Activated CD4-positive, alpha-beta T cell treated with anti-CD3 and anti-CD28 coated beads for 24 hours (primary cell): ENCODE measurements at places on chromosomes 3 and 15.

GRCh38 chr3:14524920-14525660, 15.1 kb downstream of the GRIP2 start:
- DNase-seq = no peak

GRCh38 chr15:78509726-78510312, 2.4 kb downstream of the HYKK start:
- DNase-seq = no peak

- DNase-seq = no peak
Measured at GRCh38 chr3:141681390-141681780, 56.7 kb upstream of the RNF7 start.

GRCh38 chr15:46151786-46152185, 517.0 kb downstream of the SQOR start:
- DNase-seq = no peak

DNA sequence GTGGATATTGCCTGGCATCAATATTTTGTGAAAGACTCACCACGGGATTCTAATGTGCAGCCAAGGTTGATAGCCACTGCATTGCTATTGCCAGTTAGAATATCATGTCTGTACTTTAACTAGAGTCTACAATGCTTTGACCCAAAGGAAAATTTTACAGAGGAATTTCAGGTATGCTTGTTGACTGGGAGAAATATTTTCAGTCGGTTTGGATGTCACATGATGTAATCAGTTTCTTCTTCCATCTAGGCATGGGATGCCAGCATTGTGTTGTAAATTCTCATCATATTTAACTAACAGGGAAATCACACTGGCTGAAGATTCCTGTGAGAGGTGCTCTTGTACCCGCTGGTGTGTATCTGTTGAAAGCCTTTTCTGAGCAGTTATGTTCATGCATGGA, 508.9 kb upstream of the ADAMTS9 start:
- no peak for DNase-seq

DNA sequence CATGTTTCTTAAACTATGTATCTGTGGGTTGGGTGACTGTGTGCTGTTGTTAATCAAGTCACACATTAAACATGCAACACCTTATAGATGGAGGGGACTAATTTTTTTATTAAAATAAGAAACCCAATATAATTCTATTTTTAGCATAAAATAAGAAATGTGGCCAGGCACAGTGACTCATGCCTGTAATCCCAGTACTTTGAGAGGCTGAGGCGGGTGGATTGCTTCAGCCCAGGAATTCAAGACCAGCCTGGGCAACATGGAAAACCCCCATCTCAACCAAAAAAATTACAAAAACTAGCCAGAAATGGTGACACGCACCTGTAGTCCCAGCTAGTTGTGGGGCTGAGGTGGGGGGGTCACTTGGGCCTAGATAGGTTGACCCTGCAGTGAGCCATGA, 1021.0 kb downstream of the EPHA3 start:
- DNase-seq = no peak

GRCh38 chr3:25421747-25422146, 6.3 kb upstream of the RARB start:
- DNase-seq = no peak

DNA sequence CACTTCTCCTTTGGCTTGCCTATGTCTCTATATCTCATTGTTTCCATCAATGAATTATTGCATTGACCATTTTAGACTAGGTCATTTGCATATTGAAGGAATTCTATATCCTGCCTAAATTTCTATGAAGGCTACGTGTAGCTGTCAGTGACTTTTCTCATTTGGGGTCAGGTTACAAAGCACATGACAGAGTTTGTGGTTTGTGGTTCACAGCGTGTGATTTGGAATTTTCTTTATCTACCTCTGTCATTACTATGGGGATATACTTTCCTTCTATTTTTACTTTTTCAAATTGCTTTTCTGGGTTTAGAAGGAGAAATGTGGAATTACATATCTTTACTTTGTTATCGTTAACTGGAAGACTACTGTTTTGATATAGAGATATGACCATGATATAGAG, 317.3 kb upstream of the CFAP20DC start:
- no peak for DNase-seq

GRCh38 chr15:101092156-101092866, 159.5 kb downstream of the CHSY1 start:
- no peak for DNase-seq

- DNase-seq = no peak
Measured at GRCh38 chr15:58240191-58240932, 102.2 kb downstream of the AQP9 start.

DNA sequence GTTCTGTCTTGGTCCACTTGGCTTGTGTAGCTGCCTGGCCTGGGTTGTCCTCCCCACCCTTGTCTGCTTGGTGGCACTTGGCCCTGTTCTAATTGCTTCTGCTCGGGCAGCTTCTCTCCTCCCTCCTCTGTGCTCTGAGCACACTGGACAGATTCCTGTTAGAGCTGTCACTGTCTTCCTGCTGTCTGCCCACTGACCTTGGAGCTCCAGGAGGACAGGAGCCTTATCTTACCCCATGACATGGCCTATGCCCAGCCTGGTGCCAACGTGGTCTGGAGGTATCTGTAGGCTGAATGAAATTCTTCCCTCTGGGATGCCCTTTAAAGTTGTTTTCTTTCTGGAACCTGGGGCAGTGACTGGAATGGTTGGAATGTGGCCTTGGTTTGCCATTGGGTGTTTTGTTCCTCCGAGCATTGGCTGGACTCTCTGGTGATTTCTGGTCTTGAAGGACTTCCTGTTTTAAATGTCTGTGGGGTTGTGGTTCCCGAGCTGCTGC, 94.1 kb downstream of the FAM43A start:
- no peak for DNase-seq

DNA sequence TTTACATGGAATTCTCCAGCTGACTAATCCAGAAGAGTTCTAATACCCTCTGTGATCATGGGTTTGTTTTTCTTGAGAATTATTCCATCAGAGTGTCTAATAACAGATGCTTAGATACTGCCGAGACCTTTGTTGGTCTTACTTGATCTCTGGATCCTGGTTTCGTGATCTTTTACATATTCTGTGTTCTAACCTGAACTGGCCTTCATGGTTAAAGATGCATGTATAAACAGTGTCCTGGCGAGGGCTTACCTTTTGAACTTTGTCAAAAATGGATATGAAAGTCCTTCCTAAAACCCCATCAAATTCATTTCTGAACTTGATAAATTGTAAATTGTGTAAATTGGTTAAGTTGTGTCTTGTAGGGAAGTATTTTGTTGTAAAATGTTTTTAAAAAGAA, 24.8 kb downstream of the UBE2Q2 start:
- no peak for DNase-seq

- no peak for DNase-seq
Measured at GRCh38 chr3:29324180-29324651, 43.3 kb downstream of the RBMS3 start.

- no peak for DNase-seq
Measured at GRCh38 chr3:10975695-10976234, 16.8 kb upstream of the SLC6A1 start.

- DNase-seq = no peak
Measured at GRCh38 chr3:86147119-86147518, 843.8 kb downstream of the VGLL3 start.

DNA sequence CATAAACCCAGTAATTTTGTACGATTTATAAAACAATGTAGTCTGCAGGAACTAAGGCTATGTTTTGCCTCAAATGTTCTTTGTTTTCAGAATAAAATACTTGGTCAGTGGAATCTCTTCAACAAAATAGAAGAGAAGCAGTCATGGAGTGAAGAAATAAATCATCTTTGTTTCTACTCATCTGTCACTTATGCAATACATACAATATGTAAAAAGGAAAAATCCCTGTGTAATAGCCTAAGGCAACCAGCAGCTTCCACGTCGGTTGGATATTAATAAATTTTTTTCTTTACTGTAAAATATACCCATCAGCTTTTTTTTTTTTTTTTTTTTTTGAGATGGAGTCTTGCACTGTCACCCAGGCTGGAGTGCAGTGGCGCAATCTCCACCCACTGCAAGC, 5.2 kb upstream of the WDR5B start:
- no peak for DNase-seq

DNA sequence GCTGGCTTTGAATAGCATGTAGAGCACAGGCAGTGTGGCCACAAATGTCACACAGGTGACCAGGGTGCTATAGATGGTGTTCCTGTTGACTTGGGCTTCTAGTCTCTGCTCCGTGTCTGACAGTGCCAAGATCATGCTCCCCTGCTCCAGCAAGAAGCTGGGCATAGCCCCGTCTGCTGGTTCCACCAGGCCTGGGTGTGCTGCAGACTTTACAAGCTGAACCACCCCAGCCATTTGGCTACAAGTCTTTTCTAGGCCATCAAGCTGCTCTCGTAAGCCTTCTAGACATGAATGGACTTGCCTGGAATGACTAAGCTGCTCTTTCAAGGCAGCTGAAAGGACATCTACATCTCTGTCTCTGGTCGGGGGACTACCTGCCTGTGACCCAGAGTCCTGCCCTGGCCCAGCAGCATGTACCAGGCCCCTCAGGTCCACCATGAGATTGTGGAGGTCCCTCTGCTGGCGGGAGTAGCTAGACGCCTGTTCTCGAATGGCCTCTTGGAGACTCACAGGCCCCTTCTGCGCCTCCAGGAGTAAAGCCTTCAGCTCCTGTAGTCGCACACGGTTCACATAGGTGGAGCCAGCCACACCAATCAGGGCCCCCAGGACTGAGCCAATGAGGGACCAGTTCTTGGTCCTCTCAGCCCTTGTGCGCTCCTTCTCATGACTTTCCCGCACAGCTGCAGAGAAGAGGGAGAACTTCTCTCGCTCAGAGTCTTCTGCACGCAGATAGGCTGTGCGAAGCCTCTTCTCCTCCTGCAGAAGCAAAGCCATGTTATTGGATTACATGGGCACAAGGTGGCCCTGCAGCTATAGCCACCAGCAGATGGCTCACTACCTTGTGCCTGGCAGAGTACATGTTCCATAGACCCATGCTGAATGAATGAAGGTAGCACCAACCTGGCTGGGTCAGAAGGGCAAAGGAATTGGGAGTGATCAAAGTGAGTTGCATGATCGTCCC, 2.8 kb upstream of the PLXNB1 start:
- no peak for DNase-seq

GRCh38 chr3:11568503-11569155, 75.1 kb downstream of the VGLL4 start:
- no peak for DNase-seq

DNA sequence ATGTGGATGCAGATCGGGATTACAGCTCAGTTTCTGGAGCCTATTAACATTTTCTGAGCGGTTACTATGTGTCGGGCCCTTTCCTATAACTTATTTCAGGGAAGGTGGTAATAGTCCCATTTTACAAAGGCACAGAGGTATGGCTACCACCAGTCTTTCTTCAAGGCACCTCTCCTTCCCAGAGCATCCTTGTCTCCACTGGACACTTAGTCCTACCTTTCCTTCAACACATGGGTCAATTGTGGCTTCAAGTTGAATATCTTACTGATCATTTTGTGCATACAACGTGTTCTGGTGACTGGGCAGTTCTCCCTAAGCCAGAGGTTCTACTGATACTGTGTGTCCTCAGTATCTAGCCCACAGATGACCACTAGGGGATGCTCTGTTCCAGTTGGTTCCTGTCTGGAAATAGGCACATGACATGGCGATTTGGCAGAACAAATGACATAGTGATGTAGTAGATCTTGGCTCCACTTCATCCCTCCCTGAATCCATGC, 60.7 kb upstream of the CMTM8 start:
- DNase-seq = no peak

DNA sequence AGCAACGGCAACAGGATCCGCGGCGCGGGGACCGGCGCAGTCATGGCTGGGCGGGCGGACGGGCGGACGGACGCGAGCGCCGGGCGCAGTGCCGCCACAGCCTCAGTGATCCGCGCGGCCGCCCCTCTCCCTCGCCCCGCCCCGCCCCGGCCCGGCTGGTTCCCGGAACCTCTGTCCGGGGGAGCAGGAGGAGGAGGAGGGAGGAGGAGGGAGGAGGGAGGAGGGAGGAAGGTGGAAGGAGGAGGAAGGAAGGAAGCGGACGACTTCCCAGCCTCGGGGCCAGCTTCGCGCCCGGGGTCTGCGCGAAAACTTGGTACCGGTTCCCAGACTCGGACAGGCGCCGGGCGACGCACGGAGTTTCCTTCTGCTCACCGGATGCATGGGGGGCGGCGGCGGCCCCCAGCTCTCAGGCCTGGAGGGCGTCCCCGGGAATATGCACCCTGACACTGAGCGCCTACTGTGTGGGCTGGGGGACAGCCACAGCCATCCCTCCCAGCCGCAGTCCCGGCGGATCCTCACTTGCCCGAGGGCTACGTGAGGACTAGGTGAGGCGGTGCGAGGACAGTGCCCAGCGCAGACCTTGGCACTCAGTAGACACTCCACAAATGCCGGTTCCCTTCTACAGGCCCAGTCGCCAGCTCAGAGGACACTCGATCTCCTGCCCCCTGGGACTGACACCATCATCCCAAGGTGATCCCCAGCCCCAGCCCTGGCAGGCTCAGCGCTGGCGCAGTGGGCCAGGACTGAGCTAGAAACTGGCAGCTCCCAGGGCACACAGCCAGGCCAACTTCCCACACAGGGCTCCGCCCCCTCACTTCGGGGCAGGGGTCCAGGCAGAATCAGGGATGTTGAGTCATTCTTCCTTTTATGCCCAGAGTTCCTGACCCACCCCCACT, at the start of gene SHISA5:
Gene SHISA5 (minus strand): TSS at position 124 of the 896 bp plus-strand sequence. CDS start 80 bp downstream, at position 44.
- peak; percentile 59 for DNase-seq

DNA sequence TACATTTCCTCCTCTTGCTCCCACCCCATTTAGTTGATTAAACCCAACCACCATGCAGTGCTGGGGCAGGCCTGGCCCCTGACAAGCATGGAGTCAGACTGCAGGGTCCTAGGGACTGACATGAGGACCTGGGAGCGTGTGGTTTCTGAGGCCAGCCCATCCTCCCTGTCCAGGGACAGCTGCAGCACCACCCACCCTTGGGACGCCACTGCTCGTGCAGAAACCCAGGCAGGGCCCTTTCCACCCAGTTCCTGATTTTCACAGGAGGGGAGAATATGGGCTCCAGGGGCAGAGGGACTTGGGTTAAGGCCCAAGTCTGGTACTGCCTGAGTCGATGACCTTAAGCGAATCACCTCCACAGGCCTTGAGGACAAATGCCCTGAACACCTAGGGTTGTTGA, 23.7 kb downstream of the PLXND1 start:
- no peak for DNase-seq

- no peak for DNase-seq
Measured at GRCh38 chr3:88267-88666, 108.3 kb upstream of the CHL1 start.
